Suppressor macrophage (primary cell): ENCODE measurements at places on chromosomes 6 and 20.

DNA sequence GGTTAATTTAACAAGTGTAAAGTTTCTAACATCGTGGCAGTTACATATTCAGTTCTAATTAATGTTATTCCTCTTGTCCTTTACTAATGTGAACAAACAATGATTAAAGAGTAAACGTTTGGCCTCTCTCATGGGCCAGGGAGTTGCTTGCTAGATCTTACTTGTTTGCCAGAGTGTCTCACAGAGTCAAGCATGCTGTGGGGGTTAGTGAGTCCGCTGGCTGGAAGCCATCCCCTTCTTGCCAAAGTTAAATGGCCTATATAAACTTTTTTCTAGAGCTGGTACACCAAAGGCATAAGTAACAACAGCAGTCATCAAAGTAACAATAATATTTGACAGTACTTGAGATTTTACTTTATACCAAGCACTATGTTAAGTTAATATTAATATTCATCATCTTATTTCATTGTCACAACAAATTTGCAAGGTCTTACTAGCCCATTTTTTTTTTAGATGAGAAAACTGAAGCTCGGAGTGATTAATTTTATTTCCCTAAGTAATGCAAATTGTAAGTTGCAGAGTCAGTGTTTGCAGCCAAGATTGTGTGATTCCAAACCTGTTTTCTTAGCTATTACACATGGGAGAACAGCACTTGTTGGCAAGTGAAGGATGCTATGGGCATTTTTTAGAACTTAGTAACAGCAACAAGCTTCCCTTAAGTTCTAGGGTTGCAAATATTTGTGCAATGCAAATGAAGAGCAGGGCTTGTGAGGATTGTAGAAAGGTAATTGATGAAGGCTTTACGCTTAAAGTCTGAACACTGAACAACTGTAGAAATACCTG lies 224.5 kb downstream of the RFPL4B start:
- no peak for DNase-seq

DNA sequence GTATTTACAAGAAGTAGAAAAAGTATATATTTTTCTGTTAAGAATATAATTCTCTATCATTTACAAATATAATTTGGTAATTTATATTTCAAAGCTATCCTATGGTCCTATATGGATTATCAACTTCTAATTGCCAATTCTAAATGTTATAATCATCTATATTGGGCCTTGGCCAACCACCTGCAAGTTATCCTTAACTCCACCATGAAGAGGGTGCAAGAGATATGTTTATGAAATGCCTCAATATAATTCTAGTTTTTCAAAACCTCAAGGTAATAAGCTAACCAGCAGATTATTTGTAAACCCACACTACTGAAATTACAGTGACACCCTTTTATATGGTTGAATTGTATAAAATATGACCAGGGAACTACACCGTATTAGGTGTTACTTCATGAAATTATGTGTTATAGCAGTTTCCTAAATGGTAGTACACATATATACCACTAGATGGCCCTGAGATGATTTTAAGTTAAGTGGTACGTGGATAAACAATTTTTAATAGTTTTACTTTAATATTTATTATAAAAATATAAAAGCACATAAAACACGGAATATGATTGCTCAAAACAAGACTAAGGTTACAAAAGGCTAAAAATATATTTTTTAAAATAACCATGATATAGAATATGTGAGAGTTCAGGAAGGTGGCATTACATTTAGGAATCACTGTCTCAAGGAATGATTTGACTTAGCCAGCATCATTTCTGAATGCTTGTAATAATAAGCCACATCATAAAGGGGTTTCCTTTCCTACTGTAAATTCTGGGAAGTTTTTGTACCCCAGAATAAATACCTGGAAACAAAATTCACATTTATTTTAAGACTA lies 9.8 kb upstream of the PNISR start:
- no peak for DNase-seq

DNA sequence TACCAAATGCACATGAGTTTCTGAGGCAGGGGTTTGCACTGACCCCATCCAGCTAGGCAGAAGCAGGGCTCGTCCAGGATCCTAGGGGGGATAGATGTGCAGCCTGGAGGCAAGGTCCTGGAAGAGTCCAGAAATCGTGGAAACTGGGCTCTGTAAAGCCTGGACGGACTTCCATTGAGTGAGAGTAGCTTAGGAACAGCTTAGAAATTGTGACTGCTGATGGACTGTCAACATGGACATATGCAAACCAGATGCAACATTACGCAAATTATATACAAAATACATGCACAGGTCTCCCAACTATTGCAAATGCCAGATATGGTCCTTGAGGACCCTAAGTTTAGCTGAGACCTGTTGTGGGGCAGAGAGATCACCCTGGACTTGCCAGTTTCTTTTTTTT lies 4.8 kb upstream of the EMILIN3 start:
- no peak for DNase-seq

DNA sequence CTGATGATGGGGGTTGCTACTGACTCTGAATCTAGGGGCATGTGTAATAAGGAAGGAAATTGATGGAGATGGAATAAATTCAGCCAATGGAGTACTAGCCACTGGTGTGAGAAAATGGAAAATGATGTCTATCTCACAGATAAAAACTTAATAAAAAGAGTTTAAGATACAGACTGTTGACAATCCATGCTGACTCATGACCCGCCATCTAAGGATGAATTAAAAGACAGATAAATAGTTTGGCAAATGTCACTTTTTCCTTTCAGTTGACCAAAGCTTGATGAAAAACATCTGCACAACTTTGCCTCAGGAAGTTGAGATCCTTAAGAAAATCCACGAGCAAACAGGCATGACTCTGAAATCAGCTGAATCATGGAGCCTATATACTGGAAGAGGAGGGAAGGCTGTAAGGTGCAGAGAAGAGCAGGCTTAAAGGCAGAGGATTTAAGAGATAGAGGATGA lies 82.6 kb upstream of the BMP5 start:
- DNase-seq, result no peak

GRCh38 chr6:105988321-105988720 lies 97.8 kb upstream of the PRDM1 start:
- no peak for DNase-seq

GRCh38 chr6:133985970-133986369 lies 32.9 kb downstream of the TBPL1 start:
- DNase-seq, result no peak

- DNase-seq, result no peak
Observed at GRCh38 chr6:50845499-50846143, 26.9 kb downstream of the TFAP2B start.

GRCh38 chr20:58071991-58072390 lies 156.5 kb downstream of the ANKRD60 start:
- no peak for DNase-seq

DNA sequence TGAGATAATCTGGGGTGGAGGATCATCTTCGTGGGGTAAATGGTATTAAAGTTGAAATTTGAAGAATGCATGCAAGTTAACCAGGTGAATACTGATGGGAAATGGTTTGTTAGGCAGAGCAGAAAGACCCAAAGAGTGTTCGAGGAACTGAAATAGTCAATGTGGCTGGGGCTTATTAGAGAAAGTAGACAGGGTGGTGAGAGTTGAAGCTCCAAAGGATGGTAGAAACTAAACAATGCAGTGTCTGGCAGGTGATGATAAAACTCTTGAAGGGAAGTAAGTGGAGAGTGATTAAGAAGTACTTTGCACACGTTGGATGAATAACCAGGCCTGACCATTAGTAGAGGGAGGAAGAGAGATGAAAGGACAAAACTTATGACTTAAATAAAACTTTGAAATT lies 39.8 kb upstream of the CENPW start:
- no peak for DNase-seq
